ENCODE measurements at places on chromosomes 7 and 10.

- DNase-seq = no peak
Measured at GRCh38 chr7:16399916-16400892, 21.1 kb downstream of the CRPPA start.

- no peak for DNase-seq
Measured at GRCh38 chr10:28668363-28669226, 8.7 kb upstream of the BAMBI start.

DNA sequence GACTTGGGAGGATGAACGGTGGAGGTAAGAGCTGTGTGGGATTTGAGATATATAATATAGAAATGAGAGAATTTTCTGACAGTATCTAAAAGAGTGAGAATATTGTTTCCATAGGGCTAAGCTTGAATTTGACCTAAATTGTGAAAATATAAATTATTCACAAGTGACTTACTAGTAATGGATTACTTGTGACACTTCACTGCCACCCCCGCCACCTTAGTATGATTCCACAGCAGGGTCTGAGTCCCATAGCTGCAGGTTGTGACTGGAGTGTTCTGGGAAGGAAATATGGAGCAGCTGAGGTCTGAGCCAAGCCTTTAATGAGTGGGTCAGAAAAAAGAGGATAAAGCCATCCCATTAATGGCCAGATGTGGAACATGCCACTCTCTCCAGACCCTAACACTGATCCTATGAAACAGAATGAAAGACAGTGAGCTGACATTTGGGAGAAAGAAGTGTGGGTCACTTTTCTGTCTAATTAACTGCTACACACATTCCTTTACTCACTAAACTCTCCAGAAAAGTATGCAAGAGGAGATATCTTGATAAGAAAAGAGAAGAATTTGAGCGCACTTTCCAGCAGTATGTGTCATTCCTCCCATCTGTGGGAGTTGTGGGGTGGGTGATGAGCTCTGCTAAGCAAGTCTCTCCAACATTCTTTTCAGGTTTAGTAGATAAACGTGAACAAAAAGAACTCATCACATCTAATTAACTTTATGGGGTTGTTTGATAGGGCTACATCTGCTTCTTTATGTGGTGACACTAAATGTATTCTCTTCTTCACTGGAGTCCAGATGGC lies 1193.4 kb downstream of the SORCS3 start:
- DNase-seq = no peak

DNA sequence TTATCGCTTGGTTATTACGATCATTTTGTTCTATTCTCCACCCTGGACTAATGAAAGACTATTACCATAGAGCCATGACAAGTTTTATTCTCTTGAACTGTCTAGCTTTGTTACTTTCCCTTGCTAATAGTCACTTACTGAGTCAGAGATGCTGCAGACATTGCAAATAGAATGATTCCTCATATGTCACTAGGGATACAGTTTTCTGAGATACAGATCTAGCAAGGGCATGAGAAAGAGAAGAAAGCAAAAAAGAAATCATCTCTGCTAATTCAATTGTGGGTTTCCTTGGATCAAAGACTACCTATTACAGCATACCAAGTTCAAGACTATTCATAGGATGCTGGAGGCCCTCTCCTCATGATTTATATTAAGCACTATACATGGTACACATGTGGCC lies 204.3 kb downstream of the MBL2 start:
- no peak for DNase-seq

- DNase-seq = no peak
Measured at GRCh38 chr10:17465328-17466125, 11.1 kb upstream of the ST8SIA6 start.

DNA sequence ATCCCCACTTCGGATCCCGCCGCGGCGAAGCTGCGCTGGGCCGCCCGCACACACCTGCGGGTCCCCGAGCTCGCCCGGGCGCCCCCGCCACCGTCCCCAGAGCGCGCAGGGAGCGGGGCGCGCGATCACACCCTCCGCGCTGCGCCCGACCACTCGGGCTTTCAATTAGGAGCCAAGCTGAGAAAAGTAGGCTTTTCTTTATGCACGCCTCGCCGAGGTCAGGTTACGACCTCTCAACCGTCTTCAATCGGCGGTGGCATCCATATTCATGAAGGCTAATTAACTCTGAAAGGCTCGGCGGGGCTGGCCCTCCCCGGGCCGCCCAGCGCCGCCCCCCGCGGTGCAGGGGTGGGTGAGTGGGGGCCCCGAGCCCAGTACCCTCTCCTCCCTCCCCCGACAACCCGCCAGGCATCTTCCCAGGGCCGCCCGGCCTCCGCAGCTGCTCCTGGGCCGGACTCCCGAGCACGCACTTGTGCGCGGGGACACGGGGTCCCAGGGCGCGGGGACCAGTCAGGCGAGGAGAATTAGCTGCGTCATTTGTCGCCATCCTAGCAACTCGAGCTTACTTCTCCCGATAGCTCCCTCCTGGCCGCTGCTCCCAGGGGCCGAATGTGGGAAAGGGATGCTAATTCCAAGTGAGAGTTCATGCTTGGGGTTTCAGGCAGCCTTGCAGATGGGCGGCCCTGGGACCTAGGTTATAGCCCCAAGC lies 155.5 kb upstream of the LYZL2 start:
- DNase-seq = no peak

- DNase-seq = no peak
Measured at GRCh38 chr7:47942132-47942531, 6.1 kb downstream of the PKD1L1 start.

- DNase-seq = no peak
Measured at GRCh38 chr7:114889646-114890285, 32.1 kb upstream of the MDFIC start.

DNA sequence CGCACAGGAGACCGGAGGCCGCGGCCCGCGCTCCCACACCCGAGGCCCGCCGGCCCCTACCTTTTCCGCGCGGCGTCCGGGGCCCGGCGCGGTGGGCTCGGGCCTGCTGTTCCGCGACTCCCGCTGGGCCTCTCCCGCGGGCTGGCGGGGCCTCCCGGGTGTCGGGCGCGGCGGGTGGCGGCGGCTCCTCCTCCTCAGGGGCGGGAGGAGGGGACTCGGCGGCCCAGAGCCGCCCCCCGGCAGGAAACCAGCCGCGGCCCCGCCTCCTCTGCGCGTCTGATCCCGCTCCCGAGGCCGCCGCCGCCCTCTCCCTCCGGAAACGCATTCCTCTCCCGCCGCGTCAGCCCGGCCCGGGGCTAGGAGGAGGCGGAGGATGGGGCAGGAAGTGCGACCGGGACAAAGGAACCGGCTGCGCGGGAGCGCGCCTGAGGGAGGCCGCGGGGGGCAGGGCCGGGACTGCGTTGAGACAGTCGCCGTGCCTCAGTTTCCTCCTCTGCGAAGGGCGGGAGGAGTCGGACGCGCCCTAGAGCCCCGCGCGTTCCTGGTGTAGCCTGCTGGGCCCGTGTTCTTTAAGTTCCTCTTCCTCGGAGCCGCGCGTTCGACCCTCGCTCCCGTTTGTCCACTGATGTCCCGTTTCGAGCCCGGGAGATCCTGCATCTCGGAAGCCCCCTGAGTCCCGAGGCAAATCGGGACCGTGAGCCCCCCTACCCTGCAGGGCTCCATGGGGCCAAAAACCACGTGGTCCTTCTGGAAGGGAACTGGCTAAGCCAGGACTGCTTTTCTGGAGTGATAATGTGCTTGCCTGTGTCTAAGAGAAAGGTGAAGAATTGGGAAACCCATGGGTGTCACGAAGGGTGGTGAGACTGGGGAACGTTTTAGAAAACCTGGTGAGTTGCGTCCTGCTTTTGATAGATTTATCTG lies at the start of gene ITGB1:
ITGB1 (minus strand) TSS at position 146 of the 921 bp plus-strand sequence. CDS start 22,672 bp downstream, outside the sequence.
- peak; percentile 83 for DNase-seq
